ENCODE measurements at places on chromosomes 16 and 17.
A peak's percentile ranks its signal among the peaks of the same experiment; 100 is the strongest.

DNA sequence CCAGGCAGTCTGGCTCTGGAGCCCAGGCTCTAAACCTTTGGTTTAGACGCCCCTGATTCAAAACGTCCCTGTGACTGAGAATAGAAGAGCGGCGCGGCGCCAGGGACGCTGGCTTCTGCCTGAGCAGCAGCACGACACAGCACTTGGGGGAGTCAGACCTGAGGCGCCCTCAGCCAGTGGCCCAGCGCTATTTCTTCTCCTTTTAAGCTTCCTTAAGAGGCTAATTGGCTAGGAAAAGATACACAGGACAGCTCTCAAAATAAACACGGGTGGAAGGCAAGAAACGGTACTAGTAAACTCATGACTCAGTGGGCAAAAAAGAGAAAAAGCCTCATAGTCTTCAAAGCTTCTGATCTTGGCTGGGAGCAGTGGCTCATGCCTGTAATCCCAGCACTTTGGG, 34.9 kb downstream of the GTF3C1 start:
- H3K4me1 ChIP-seq: no peaks in the 10 kb centered on the region
- no peak overlapping the region for H3K4me3 ChIP-seq
- no peaks in the 10 kb centered on the region for H3K27me3 ChIP-seq
- H3K27ac ChIP-seq: peak overlapping the region; percentile 24

GRCh38 chr17:1649844-1650501, at the start of gene RILP:
TSS of gene RILP (minus strand) at chr17:1649866. CDS start at chr17:1649804, 62 bp downstream.
- peak within 1 kb of the TSS; percentile 73 for H3K27ac ChIP-seq
- peaks cover 17% of the 10 kb centered on the region for H3K4me1 ChIP-seq
- no peak for DNase-seq
- no peaks in the 10 kb centered on the region for H3K27me3 ChIP-seq

GRCh38 chr16:64370112-64370511, 751.8 kb downstream of the CDH11 start:
- H3K27me3 ChIP-seq: no peaks in the 10 kb centered on the region
- no peak overlapping the region for H3K4me3 ChIP-seq
- H3K36me3 ChIP-seq: no peaks in the 10 kb centered on the region
- H3K4me1 ChIP-seq: no peaks in the 10 kb centered on the region

GRCh38 chr16:58509256-58510096, 5.8 kb upstream of the SETD6 start:
- no peak overlapping the region for H3K4me3 ChIP-seq
- H3K36me3 ChIP-seq: no peaks in the 10 kb centered on the region
- no peaks in the 10 kb centered on the region for H3K27me3 ChIP-seq
- H3K27ac ChIP-seq: no peak overlapping the region
- no peak for DNase-seq

GRCh38 chr16:19348578-19349315, 63.2 kb downstream of the CLEC19A start:
- H3K4me1 ChIP-seq: no peaks in the 10 kb centered on the region
- H3K27me3 ChIP-seq: peaks cover 26% of the 10 kb centered on the region
- no peak overlapping the region for H3K4me3 ChIP-seq
- no peaks in the 10 kb centered on the region for H3K36me3 ChIP-seq
- H3K27ac ChIP-seq: no peak overlapping the region

- H3K27me3 ChIP-seq: no peaks in the 10 kb centered on the region
- no peak for DNase-seq
- H3K4me1 ChIP-seq: no peaks in the 10 kb centered on the region
- no peak overlapping the region for H3K4me3 ChIP-seq
Observed at GRCh38 chr17:80024206-80024972, 11.3 kb downstream of the TBC1D16 start.

DNA sequence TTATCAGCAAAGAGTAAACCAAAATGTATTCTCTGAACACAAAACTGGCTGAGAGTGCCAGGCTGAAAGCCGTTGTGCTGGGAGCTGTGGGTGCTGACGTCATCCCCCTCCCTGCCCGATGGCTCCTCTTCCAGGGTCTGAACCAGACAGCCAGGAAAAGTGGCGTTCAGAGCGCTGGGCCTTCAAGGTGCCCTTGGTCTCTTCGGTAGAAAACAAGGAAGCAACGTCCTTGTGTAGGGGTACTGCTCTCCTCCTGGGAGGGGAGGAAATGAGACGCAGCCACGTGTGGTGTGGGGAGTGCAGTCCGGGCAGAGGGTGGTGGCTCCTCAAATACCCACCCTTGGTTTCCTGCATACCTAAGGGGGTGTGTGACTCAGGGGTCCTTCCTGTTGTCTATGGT, 394.7 kb downstream of the SEC14L1 start:
- no peak overlapping the region for H3K4me3 ChIP-seq
- peaks cover 9% of the 10 kb centered on the region for H3K4me1 ChIP-seq
- peaks cover 5% of the 10 kb centered on the region for H3K36me3 ChIP-seq
- no peak overlapping the region for H3K27ac ChIP-seq
- H3K27me3 ChIP-seq: no peaks in the 10 kb centered on the region

DNA sequence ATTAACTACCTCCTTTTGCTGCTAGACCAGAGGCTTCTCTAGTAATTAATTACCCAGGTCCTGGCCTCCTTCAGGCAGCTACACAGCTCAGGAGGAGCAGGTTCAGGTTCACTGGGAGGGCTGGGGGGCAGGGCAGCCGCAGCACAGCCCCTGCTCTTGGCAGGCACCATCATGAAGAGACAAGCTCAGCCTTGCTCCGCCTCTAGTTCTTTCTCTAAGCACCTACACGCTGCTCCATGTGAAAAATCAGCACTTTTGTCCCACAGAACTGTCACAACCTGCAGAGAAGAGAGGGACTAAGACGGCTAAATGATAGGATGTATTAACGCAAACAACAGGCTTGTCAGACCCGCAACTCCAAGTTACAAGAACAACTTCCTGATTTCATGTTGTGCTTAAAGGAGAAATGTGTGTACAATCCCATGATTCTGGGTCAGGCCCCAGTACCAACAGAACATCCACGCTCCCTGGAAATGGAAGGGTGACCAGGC, 53.4 kb downstream of the GRB2 start:
- H3K4me3 ChIP-seq: no peak overlapping the region
- no peaks in the 10 kb centered on the region for H3K36me3 ChIP-seq
- DNase-seq: no peak
- no peaks in the 10 kb centered on the region for H3K27me3 ChIP-seq
- peak overlapping the region; percentile 91 for H3K27ac ChIP-seq
- peaks cover 68% of the 10 kb centered on the region for H3K4me1 ChIP-seq

DNA sequence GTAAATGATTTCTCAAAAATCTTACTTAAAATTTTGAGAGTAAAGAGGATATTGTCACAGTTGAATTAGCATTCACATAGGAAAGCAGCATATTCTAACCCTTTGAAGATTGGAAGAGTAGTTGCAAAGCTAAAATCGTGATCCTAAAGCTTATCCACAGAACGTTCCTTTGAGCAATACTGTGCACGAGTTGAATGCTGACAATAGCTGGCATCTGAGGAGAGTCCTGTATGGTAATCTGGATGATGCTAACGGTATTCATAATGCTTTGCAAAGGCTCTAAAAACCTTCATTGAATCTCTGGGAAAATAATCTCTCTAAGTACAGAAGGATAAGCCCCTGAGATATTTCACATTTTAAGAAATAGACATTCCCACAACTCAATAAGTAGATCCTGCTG, 354.6 kb downstream of the CDH8 start:
- DNase-seq: no peak
- no peaks in the 10 kb centered on the region for H3K36me3 ChIP-seq
- no peak overlapping the region for H3K4me3 ChIP-seq
- H3K4me1 ChIP-seq: no peaks in the 10 kb centered on the region
- H3K27me3 ChIP-seq: no peaks in the 10 kb centered on the region
